ENCODE measurements at places on chromosomes 7 and 10. TPM values are rescaled to one million over a fixed set of nuclear protein-coding genes. Genes with fewer than 3 reads are reported as not detected.

OPN4 gene
- not detected for total RNA-seq

OR2A7 gene
- total RNA-seq: 1.9 TPM

PLAC9 gene
- 25.4 TPM for total RNA-seq

ST8SIA6 gene
- not detected for total RNA-seq

CCDC172 gene
- total RNA-seq: not detected

NPC1L1 gene
- total RNA-seq: under 0.01 TPM

CFAP69 gene
- 12.3 TPM for total RNA-seq

AEBP1 gene
- 216 TPM for total RNA-seq

SPDYE5 gene
- total RNA-seq: 0.13 TPM

ARHGEF35 gene
- total RNA-seq: 7.1 TPM

PVRIG gene
- not detected for total RNA-seq

MYPN gene
- 14.4 TPM for total RNA-seq

CLEC5A gene
- not detected for total RNA-seq

PRKAG2 gene
- total RNA-seq: 23.9 TPM
